ENCODE measurements at places on chromosomes 12 and 14. TPM values are rescaled to one million over a fixed set of nuclear protein-coding genes. Genes with fewer than 3 reads are reported as not detected.
A peak's percentile ranks its signal among the peaks of the same experiment; 100 is the strongest.

FGF6 gene
- total RNA-seq: not detected

- no peak overlapping the region for H3K4me3 ChIP-seq
- DNase-seq: no peak
- H3K27ac ChIP-seq: no peak overlapping the region
- H3K4me1 ChIP-seq: no peaks in the 10 kb centered on the region
- no peaks in the 10 kb centered on the region for H3K27me3 ChIP-seq
These were observed 152.1 kb downstream of the METTL25 start for GRCh38 chr12:82510386-82510785.

- no peak for DNase-seq
- H3K27ac ChIP-seq: no peak overlapping the region
- no peaks in the 10 kb centered on the region for H3K36me3 ChIP-seq
- no peaks in the 10 kb centered on the region for H3K27me3 ChIP-seq
- no peaks in the 10 kb centered on the region for H3K4me1 ChIP-seq
These were observed 99.3 kb downstream of the AACS start for GRCh38 chr12:125164541-125164940.

- H3K4me3 ChIP-seq: peak overlapping the region; percentile 87
- no peaks in the 10 kb centered on the region for H3K27me3 ChIP-seq
- peak overlapping the region; percentile 57 for H3K27ac ChIP-seq
- H3K36me3 ChIP-seq: peaks cover 11% of the 10 kb centered on the region
- no peak for DNase-seq
These were observed 2.2 kb downstream of the IRF2BPL start for GRCh38 chr14:77026166-77026929.

DNA sequence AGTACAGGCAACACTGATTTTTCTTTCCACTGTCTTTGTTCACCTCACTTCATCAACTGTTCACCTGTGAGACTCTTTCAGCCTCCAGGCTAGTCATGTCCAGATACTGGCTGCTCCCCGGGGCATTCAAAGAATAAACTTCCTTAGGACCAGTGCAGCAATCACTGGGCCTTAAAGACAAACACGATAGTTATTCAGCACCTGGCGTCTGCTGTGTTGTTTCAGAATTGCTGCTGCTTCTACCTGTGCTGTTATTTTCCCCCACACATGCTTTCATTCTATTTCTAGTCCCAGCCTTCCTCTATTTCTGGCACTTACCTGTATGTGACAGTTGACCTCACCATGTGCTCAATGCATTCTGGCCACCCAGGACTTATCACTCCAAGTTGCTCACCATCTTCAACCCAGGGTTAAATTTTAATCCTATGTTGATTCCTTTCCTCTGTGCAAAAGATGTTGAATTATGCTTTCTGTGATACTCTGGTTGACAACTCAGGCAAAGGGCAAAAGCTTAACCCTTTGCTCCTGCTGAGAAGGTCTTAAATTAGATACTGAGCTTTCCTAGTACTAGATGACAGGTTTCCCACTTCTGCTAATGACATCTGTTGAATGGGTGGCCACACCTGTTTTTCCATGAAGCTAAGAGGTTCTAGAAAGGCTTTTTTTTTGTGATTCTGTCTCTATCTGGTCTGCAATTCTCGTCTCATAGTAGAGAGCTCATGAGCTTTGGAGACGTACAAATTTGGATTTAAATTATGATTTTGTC lies 41.4 kb downstream of the PTPRQ start:
- no peak overlapping the region for H3K4me3 ChIP-seq
- no peaks in the 10 kb centered on the region for H3K4me1 ChIP-seq
- no peak overlapping the region for H3K27ac ChIP-seq
- no peaks in the 10 kb centered on the region for H3K27me3 ChIP-seq
- no peak for DNase-seq
- no peaks in the 10 kb centered on the region for H3K36me3 ChIP-seq

ZFHX2 gene
- total RNA-seq: 1.9 TPM

- no peak for DNase-seq
- H3K4me3 ChIP-seq: no peak overlapping the region
- H3K27ac ChIP-seq: no peak overlapping the region
- no peaks in the 10 kb centered on the region for H3K27me3 ChIP-seq
- H3K4me1 ChIP-seq: no peaks in the 10 kb centered on the region
- no peaks in the 10 kb centered on the region for H3K36me3 ChIP-seq
These were observed 10.2 kb downstream of the TRPV4 start for GRCh38 chr12:109822951-109823411.

DNA sequence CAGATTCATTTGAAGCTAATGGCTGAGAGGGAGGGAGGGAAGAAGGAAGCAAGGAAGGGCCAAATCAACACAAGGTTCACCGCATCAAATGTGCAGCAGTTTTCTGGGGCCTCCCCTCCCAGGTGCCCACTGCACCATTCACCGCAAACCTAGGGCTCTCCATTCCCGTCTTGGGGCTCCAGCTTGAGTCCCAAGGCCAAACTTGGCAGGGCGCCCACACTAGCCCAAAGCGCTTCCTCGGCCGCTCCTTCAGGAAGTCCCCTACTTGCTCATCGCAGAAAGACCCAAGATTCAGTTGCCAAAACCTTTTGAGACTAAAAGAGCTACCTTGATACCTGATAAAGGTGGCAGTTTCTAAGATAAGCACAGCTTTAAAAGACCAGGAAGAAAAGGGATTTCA lies 140.5 kb upstream of the FKBP4 start:
- no peaks in the 10 kb centered on the region for H3K36me3 ChIP-seq
- H3K4me1 ChIP-seq: no peaks in the 10 kb centered on the region
- no peak for DNase-seq
- H3K4me3 ChIP-seq: no peak overlapping the region
- H3K27me3 ChIP-seq: peaks cover 10% of the 10 kb centered on the region
- H3K27ac ChIP-seq: no peak overlapping the region

GRCh38 chr12:13205809-13206559 lies 9.5 kb downstream of the EMP1 start:
- H3K36me3 ChIP-seq: no peaks in the 10 kb centered on the region
- H3K4me3 ChIP-seq: peak overlapping the region; percentile 14
- peaks cover 42% of the 10 kb centered on the region for H3K4me1 ChIP-seq
- DNase-seq: peak; percentile 36

- peak overlapping the region; percentile 33 for H3K27ac ChIP-seq
- no peak for DNase-seq
These were observed 50.5 kb downstream of the SSH1 start for GRCh38 chr12:108806921-108807320.

DNA sequence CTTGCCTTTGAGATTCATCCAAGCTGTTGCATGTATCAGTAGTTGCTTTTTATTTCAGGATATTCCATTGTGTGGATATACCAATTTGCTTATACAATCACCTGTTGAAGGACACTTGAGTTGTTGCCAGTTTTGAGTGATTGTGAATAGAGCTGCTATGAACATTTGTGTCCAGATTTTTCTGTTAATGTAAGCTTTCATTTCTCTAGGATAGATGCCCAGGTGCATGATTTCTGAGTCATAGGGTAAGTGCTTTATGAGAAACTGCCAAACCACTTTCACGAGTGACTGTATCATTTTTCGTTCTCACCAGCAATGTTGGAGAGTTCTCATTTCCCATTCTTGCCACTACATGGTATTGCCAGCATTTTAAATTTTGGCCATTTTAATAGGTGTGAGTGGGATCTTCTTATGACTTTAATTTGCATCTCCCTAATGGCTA lies 434.6 kb upstream of the RGS6 start:
- H3K27ac ChIP-seq: peak overlapping the region; percentile 66
- DNase-seq: peak; percentile 15
- peaks cover 17% of the 10 kb centered on the region for H3K4me1 ChIP-seq
- no peaks in the 10 kb centered on the region for H3K27me3 ChIP-seq
- H3K36me3 ChIP-seq: peaks cover 5% of the 10 kb centered on the region
- H3K4me3 ChIP-seq: peak overlapping the region; percentile 57

LRP1-AS gene
- total RNA-seq: not detected

GRCh38 chr12:26896913-26897312 lies 40.9 kb downstream of the INTS13 start:
- H3K4me3 ChIP-seq: no peak overlapping the region
- H3K4me1 ChIP-seq: peaks cover 9% of the 10 kb centered on the region
- no peaks in the 10 kb centered on the region for H3K27me3 ChIP-seq
- no peak overlapping the region for H3K27ac ChIP-seq
- H3K36me3 ChIP-seq: peaks cover 26% of the 10 kb centered on the region
- DNase-seq: no peak

PTPRO gene
- 0.94 TPM for total RNA-seq

DNA sequence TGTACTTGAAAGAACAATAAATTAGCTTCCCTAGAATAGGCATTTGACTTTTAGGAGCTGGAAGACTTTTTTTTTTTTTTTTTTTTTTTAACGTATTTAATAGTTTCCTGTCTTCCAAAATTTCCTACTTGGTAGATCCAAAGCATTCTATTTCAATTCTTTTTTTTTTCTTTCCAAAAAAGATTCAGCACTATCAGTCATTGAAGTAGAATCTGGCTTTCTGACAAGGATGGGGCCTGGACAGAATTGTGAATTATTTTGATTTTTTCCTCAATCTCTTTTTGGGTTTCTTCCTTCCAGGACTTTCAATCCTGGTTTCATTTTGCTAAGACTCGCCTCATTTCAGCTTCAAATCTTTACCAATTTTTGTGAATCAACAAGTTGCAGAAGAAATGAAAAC lies 21.2 kb downstream of the GNG2 start:
- H3K27ac ChIP-seq: peak overlapping the region; percentile 59
- no peaks in the 10 kb centered on the region for H3K27me3 ChIP-seq
- peaks cover 10% of the 10 kb centered on the region for H3K36me3 ChIP-seq
- H3K4me3 ChIP-seq: no peak overlapping the region
- H3K4me1 ChIP-seq: peaks cover 68% of the 10 kb centered on the region

DNA sequence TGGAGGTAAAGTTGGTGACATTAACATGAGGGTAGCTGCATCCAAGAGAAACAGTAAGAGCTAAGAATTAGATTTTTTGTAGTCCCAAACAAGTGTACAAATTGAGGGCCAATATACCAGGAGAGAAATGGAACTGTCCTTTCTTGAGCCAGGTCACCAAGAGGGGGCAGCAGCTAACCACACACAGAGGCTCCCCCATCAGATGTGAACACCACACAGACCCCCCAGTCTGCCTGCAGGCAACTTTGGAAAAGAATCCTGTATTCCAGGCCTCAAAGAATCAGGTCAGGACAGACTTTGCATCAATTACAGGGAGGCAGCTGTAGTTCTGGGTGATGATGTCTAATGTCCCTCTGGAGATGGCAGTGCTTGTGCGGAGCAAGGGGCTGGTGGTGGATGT lies 77.9 kb downstream of the SPTB start:
- H3K27me3 ChIP-seq: no peaks in the 10 kb centered on the region
- no peaks in the 10 kb centered on the region for H3K4me1 ChIP-seq

DNA sequence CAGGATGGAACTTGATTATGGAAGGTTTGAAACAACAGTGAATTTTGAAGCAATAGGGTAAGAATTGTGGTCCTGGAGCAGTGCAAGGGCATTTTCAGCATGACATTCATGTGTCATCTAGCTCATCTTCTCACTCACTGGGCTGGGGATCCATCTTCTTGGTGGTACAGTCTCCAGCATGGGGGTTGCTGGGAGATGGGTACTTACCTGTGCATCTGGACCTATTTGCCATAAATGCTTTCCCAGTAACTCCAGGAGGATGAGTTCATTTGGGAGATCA lies 7.2 kb downstream of the HSP90AA1 start:
- H3K36me3 ChIP-seq: peaks cover 18% of the 10 kb centered on the region
- no peak overlapping the region for H3K27ac ChIP-seq
- H3K4me1 ChIP-seq: peaks cover 39% of the 10 kb centered on the region
- DNase-seq: no peak
- no peak overlapping the region for H3K4me3 ChIP-seq
- H3K27me3 ChIP-seq: no peaks in the 10 kb centered on the region

- no peaks in the 10 kb centered on the region for H3K27me3 ChIP-seq
- peak overlapping the region; percentile 97 for H3K27ac ChIP-seq
- peak; percentile 77 for DNase-seq
- H3K4me3 ChIP-seq: peak overlapping the region; percentile 93
- H3K4me1 ChIP-seq: peaks cover 83% of the 10 kb centered on the region
- peaks cover 22% of the 10 kb centered on the region for H3K36me3 ChIP-seq
These were observed 28.2 kb downstream of the TRAF3 start for GRCh38 chr14:102805371-102805891.

DNA sequence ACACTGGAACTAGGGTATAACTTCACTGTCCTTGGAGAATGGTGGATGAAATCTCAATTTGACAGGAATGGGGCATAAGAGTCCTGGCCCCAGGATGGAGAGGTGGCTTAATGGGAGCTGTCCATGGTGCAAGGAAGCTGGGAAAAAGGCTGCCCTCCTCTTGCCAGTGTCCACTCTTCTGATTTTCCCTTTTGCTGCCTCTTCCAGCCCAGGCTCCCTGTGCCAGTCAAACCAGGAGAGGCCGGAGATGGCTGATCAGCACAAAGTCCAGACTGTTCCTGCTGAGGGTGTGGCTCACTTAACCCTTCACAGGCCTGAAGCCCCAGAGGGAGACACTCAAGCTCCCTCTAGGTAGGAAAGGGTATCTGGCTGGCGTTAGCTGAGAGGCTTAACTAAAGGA lies at the start of gene MYO1A:
Gene MYO1A (minus strand): TSS at position 240 of the 400 bp plus-strand sequence. CDS start 1,806 bp downstream, outside the sequence.
- no peak within 1 kb of the TSS for H3K27ac ChIP-seq
- peaks cover 7% of the 10 kb centered on the region for H3K36me3 ChIP-seq

DNA sequence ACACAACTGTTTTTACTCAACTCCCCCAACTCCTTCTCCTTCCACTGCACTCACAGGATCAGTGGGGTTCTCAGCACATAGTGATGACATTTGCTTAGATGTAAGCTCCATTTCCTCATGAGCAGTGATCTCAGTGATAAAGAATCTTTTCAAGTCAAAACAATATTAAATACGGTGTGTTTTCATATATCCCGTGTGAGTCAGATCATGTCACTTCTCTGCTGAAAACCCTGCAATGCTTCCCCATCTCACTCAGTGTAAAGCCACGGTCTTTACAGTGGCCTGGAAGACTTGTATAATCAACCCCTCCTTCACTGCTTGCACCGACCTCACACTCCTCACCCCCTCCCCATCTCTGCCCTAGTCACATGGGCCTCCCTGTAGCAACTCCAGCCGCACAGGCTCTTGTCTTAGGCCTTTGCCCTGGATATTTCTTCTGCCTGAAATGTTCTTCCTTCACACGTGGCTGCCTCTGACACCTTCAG lies 149.7 kb upstream of the ARHGAP5 start:
- H3K27ac ChIP-seq: no peak overlapping the region
- H3K4me3 ChIP-seq: no peak overlapping the region
- peaks cover 11% of the 10 kb centered on the region for H3K4me1 ChIP-seq
- peak; percentile 40 for DNase-seq

DNA sequence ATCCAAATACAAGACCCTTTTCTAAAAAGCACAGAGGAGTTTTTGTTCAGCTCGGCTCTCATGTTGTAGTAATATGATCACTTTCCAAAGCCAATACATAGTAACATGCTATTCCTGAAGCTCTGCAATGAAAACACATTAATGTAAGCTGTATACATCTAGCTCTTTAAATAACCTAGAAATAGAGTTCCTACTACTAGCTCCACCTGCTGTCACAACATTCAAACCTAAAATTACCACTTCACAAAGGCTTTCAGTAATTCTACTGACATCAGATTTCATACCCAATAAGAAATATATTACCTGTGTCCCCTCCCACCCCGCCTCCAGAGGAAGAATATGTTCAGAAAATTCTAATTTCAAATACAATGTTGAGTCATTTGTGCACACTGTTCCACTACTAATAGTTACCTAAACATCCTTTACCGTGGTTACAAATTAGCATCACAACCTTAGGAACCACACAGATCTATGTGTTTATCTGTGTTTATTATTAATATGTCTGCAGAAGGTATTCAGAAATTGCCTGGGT lies 17.8 kb downstream of the EFCAB11 start:
- no peak for DNase-seq
- no peaks in the 10 kb centered on the region for H3K27me3 ChIP-seq
- H3K4me3 ChIP-seq: no peak overlapping the region
- H3K27ac ChIP-seq: no peak overlapping the region
- peaks cover 13% of the 10 kb centered on the region for H3K4me1 ChIP-seq
- no peaks in the 10 kb centered on the region for H3K36me3 ChIP-seq
